ENCODE measurements at places on chromosomes 7 and 10.

GRCh38 chr7:40077849-40078248 lies 56.6 kb downstream of the MPLKIP start:
- no peak for DNase-seq

- DNase-seq = no peak
Observed at GRCh38 chr10:133400624-133401424, 6.9 kb downstream of the MTG1 start.

DNA sequence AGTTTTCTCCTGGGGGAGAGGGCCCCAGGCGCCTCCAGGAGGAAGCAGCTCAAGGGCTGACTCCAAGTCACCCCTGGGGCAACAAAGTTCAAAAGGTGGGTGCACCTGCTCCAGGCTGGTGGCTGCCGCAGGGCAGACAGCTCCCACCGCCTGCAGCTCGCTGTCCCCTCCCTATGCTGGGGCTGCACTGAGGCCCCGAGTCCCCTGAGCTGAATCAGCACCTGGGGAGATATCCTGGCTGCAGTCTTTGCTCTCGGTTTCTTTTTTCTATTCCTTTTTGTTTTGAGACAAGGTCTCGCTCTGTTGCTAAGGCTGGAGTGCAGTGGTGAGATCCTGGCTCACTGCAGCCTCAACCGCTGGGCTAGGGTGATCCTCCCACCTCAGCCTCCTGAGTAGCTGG lies 183.4 kb downstream of the DNAJB6 start:
- no peak for DNase-seq

- DNase-seq = peak; percentile 85
Observed at GRCh38 chr7:140625908-140626868, 14.4 kb downstream of the DENND2A start.

DNA sequence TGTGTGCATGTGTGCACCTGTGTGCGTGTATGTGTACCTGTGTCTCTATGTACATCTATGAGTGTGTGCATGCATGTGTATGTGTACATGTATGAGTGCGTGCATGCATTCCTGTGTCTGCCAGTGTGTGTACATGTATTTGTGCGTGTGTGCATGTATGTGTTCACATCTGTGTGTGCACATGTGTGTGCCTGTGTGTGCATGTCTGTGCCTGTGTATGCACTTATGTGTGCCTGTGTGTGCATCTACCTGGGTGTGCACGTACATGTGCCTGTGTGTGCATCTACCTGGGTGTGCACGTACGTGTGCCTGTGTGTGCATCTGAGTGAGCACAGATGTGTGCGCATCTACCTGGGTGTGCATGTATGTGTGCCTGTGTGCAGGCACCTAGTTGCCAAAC lies 102.2 kb upstream of the DIP2C start:
- DNase-seq = no peak

DNA sequence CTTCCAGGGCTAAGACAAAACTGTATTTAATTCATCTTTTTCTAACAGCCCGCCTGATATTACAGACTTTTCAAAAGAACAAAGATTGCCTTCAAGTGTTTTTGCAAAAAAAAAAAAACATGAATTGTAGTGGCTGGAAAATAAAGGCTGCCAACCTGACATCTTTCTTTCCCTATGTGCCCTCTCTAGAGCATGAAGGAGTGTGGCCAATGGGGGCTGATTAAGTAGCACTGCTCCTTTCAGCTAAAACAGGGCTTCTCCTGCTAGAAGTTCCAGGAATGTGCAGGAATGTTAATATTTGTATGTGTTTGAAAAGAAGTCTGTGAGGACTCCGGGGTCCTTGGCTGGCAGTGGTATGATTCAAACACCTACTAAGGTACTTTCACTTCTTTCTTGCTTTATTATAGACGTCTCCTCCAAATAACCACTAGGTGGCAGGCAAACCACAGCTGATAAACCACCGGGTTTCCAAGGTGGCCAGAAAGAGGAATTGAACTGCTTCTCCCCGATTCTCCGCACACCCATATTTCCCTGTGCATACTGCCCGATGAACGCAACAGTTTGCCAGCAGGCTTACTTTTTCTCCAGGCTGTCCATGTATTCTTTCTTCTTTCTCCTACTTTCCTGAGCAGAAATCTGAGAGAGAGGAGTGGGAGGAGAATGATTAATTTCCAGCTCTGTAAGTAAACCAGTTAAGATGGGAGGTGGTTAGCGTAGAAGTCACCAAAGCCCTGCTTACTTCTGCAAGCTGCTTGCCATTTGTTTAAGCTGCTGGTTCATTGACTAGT lies 56.8 kb upstream of the DGKI start:
- DNase-seq = no peak

- DNase-seq = no peak
Observed at GRCh38 chr10:20598590-20598989, 298.5 kb downstream of the NEBL start.

DNA sequence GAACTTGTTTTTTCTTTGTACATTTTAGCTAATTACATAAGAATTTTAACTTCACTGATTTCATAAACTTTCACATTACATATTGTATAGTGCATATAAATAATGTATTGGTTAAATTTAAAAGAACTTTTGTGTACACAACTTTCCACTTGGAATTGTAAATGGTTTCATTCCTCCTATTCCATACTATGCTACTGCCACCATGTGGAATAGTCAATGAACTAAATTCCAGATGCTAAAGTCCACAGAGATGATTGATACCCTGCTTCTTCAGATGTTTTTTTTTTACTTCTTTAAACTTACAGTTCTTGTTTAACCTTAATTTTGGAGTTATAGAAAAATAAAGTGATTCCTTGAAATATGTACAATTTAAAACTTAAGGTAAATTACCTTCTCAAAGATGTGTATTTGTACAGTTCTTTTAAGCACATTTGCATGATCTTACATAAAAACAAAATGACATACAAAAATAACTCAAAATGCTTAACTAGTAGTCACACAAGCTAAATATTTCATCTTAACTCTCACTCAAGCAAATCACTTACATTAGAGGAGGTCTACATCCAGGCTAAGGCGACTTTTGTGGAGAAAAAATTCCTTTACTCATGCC lies 247.6 kb upstream of the HGF start:
- no peak for DNase-seq

- no peak for DNase-seq
Observed at GRCh38 chr10:61883371-61884025, 18.0 kb upstream of the ARID5B start.

GRCh38 chr10:117817116-117817515 lies 229.6 kb downstream of the RAB11FIP2 start:
- no peak for DNase-seq

DNA sequence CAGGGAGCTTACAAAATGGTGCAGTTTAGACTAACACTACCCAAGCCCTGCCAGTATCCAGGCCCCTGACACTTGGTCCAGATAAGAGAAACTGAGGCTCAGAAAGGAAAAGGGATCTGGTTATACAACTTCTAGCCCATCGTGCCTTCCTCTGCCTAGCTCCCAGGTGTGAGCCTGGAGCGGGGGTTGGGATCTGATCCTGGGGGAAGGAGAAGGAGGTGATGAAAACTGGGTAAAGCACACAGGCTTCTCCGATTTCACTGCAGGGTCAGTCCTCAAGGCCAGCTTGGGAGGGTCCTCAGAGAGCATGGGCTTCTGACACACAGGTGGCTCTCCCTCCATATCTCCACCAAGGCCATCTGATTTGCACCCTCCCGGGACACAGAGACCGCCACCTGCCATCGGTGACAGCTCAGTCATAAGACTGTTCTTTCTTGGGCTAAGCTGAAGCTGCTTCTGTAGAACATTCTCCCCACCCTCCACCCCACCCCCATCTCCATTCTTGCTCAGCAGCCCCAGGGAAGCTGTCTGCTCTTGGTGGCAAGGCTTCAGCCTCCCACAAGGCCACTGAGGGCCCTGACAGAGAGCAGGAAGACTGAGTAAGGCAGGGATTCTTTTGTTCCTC lies 16.4 kb downstream of the SRRM3 start:
- DNase-seq = no peak

- DNase-seq = no peak
Observed at GRCh38 chr7:157041514-157042277, 31.2 kb upstream of the MNX1 start.

DNA sequence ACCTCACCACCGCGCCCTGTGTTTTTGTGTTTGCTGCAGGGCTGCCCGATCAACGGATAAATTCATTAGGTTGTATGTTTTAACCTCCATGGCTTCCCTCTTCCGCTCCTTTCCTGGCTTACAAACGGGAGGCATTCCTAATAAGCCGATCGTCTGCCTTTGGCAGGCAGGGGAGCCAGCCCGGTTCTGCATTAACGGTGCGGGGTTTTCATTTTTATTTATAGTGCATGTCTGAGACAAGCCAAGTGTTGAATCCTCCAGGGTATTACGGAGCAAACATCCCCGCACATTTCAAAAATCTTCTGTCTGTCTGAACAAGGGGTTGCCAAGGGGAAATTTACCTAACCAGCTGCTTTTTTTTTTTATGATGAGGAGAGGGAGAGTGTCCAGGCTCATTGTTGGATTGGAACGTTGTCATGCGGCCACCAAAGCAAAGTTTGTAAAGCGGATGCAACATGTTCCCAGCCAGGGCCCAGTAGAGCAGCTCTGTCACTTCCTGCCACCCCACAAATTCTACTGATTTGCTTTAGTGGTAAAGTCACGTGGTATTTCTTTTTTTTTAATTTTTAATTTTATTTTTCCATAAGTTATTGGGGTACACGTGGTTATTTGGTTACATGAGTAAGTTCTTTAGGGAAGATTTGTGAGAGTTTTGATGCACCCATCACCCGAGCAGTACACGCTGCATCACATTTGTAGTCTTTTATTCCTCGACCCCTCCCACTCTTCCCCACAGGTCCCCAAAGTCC lies 92.3 kb upstream of the BAIAP2L1 start:
- no peak for DNase-seq

DNA sequence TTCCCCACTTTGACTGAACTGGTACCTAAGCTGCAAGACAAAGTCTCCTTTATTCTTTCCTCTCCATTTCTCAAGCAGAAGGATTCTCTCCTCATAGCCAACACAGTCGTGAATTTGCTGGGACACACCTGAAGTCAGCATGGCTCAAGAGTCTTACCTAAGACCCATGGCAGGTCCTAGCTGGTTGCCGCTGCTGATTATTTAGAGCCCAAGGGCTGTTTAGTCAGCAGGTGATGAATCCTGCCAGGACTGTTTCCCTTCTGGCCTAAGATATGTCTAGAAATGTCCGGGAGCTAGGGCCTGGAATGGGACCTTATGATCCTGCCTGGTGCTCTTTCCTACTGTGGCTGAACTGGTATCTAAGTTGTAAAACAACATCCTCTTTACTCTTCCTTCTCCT lies 82.8 kb downstream of the AHCYL2 start:
- DNase-seq = no peak

DNA sequence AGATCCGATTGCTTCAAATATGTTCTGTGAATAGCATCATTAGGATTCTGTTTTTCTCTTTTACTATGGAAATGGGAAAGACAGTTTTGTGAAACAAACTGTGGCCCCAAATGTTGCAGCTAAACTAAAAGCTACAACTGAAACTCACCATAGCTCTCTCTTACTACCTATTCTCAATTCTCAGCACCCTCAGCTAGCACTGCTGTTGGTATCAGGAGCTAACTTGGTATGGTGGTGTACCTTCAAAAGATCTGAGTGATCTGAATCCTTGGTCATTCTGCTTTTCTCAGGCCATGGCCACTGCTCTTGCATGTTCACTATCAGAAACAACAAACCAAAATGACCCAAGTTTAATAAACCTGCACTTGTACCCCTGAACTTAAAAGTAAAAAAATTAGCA lies 1208.0 kb downstream of the SORCS1 start:
- no peak for DNase-seq

DNA sequence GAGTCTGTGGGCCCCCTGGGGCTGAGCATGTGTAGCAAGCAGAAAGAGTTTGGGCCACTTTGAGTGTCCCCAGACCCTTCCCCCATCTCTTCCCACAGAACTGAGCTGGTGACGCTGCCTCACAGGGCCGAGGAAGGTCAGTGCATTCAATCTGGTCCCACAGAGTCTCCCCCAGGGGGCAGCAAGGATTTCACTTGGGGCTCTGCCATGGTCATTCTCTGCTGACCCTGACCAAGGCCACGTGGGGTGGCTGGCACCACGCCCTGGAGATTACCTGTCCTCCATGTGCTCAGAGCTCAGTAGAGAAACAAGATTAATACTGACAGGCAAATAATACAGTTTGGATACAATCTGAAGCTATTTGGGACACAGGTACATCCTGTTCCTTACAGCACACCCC lies 30.2 kb downstream of the ADRA2A start:
- no peak for DNase-seq

DNA sequence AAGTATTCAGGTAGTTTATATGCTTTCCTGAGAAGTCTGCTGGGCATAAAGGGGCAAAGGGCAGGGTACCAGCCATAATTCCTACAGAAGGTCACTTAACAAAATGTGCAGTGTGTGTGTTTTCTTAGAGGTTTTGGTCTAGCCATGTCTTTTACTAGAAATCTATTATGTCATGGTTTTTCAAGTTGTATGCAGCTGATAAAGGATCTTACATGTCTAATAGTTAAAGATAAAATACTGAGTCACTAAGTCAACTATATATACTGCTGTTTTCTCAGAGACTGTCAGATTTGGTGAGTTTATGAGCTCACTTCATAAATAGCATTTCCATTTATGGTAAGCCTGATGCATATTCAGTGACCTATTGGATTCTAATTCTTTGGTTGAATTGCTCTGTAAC lies 7.7 kb downstream of the CASP2 start:
- no peak for DNase-seq

GRCh38 chr10:69915215-69915560 lies 113.5 kb downstream of the COL13A1 start:
- DNase-seq = no peak

DNA sequence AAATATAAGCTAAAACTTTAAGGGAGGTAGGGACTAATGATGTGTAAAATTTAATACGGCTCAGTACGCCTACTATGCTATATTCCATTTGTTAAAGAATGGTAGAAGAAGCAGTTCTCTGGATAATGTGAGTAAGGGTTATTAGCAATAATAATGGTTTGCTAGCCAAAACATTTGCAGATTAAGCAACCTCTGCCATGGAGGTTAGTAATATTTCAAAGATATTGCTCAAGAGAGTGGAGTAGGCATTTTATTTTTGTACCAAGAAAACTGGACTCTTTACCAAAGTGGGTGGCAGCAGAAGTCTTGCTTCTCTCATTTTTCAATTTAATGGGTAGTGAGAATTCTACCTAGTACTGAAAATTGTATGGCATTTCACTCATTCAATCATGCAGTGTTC lies 158.9 kb upstream of the TMEM106B start:
- no peak for DNase-seq

DNA sequence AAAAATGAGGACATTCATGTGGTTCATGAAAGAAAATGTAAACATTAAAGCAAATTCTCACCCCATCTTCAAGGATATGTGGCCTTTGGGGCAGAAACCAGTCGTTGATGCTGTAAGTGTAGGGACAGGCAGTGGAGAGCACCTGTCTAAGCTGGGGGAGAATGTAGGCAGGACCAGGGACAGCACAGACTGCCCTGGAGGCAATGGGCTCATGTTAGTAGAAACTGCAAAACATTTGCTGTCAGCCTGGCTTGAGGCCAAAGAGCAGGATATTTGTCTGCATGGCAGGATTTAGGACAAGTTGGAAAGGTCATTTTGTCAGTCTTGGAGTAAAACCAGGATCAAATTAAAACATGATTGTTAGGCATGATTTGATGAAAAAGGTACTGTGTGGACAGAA lies 211.6 kb upstream of the AGK start:
- DNase-seq = no peak

- no peak for DNase-seq
Observed at GRCh38 chr7:30992414-30992813, 28.7 kb downstream of the GHRHR start.

Data from AG04449 (cell line).